Stimulated activated naive CD4-positive, alpha-beta T cell treated with Interleukin-2 at 50 U/mL for 16 hours (primary cell): ENCODE measurements at places on chromosomes 5 and 9.

GRCh38 chr5:73420666-73421065, 27.9 kb downstream of the FOXD1 start:
- DNase-seq, result no peak

GRCh38 chr9:81915801-81916505, 12.3 kb upstream of the SPATA31D4 start:
- no peak for DNase-seq

- no peak for DNase-seq
These were observed 28.4 kb downstream of the CSF1R start for GRCh38 chr5:150057996-150058395.

DNA sequence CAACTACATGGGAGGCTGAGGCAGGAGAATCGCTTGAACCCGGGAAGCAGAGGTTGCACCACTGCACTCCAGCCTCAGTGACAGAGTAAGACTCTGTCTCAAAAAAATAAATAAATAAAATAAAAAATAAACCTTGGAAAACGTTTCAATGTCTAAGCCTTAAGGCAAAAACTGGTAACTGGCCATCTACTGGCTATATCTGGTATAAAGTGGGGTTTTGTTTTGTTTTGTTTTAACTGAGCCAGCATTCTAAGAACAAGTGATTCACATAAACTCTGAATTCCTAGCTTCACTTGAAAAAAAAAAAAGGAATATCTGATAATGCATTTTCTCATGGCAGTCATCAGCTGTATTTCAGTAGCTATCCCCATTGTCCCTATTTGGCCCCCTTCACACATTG, 126.1 kb upstream of the EFNA5 start:
- DNase-seq, result no peak

DNA sequence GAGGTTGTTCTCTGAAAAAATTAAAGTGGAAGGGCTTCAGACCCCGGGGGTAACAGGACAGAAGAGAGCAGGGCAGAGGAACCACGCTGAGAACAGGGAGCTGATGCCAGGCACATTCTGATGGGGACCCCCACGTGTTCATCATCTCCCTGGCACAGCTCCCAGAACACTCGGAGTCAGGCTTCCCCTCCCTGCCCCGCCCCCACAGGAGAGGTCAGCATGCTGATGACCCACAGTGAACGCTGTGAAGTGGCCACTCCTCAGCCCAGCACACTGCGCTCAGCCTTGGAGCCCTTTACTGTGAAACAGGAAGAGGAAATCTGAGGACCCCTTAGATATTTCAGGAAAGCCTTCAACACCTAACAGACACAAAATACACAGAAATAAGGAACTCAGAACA, 16.4 kb downstream of the RETREG1 start:
- no peak for DNase-seq

- DNase-seq, result no peak
These were observed 275.3 kb upstream of the CDH6 start for GRCh38 chr5:30918171-30918570.

GRCh38 chr9:136361047-136361753, 2.3 kb downstream of the DNLZ start:
- no peak for DNase-seq

GRCh38 chr5:169696621-169697510, 59.8 kb downstream of the DOCK2 start:
- DNase-seq, result no peak

GRCh38 chr5:111299067-111299481, 74.9 kb downstream of the CAMK4 start:
- no peak for DNase-seq

- DNase-seq, result no peak
These were observed 65.2 kb downstream of the SREK1 start for GRCh38 chr5:66209350-66209749.

DNA sequence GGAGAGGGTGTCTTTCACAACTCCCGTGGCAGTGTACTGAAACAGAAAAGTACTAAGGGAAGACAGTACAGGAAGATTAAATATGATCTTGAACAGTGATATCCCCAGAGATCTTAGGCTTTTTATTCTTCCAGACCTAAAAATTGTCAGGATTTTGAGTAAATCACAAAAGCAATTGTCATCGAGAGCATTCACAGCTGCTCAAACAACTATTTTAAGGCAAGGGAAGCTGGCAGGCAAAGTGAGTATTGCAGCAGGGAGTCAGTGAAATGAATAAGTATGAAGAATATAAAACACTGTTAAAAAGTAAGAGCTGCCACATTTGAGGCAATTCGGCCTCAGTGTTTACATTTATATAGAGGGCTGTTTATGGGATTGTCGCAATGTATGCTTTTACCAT, 479.0 kb downstream of the CAAP1 start:
- no peak for DNase-seq

- no peak for DNase-seq
These were observed 513.2 kb downstream of the SPOCK1 start for GRCh38 chr5:136985785-136986475.

GRCh38 chr5:178895615-178896571, at the start of gene ZFP2:
Gene ZFP2, plus strand, starts transcription at chr5:178895913. Its CDS starts 35,401 bp downstream, at chr5:178931314.
- DNase-seq, result no peak

DNA sequence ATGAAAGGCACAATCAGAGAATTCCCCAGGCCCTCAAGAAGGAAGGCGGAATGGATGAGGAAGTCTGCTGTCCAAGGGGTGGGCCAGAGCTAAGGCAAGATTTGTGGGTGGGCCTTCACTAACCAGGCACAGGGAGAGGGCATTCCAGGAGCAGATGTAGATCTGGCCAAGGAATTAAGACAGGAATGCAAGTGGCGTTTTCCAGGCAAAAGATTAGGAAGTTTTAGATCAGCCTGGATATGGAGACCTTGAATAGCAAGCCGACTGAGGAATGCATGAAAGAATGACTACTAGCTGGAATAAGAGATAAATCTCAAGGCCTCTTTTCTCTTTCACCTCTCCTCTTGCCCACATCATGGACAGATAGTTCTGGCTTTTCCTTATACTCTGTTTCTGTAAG, 68.5 kb downstream of the GHR start:
- DNase-seq, result no peak

DNA sequence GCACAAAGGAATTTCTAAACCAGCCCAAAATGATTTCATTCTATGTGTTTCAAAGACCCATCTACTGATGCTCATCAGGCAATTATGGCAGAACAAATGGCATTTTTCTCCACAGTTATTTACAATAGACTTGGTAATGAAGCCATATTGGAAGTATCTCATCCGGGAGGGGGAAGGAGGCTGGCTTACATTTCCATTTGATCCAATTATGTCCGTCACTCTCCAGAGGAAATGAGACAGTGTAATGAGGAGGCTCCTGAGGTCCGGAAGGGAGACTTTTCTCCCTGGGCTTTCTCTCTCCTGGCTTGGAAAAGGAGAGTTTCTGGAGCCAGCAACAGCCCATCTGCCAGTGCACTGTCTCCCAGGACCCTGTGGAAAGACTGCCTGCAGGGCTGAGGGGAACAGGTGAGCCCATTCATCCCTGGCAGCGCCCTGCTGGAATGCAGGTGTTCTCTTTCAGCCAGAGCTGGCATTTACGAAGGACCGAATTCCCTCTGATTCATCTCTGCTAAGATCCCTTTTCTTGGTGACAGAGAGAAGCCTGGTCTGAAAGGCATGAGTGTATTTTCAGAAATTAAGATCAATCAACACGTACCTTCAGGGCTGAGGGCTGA, 54.9 kb upstream of the SAP30L start:
- DNase-seq, result no peak

GRCh38 chr9:94894094-94894699, 167.7 kb downstream of the AOPEP start:
- no peak for DNase-seq

GRCh38 chr5:154097031-154097430, 58.3 kb downstream of the MFAP3 start:
- no peak for DNase-seq

- no peak for DNase-seq
These were observed 12.0 kb downstream of the PRKACG start for GRCh38 chr9:69001921-69002320.

GRCh38 chr9:136387217-136387616, 12.8 kb downstream of the SNAPC4 start:
- no peak for DNase-seq

DNA sequence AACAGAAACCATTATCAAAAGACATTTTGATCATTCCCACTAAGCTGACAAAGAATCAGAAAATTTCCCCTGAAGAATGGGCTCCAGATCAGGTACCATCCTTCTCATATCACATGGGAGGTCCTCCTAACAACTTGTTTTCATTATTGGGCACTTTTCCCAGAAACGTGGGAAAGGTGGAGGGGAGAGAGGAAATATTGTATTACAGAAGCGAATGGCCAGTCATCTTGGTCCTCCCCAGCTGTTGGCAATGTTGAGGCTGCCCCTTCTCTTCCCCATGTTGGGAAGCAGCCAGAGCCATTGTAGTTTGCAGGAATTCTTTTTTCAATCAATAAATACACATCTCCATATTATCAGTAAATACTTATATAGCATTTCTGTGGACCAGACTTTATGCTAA, 126.2 kb upstream of the ZNF608 start:
- no peak for DNase-seq

DNA sequence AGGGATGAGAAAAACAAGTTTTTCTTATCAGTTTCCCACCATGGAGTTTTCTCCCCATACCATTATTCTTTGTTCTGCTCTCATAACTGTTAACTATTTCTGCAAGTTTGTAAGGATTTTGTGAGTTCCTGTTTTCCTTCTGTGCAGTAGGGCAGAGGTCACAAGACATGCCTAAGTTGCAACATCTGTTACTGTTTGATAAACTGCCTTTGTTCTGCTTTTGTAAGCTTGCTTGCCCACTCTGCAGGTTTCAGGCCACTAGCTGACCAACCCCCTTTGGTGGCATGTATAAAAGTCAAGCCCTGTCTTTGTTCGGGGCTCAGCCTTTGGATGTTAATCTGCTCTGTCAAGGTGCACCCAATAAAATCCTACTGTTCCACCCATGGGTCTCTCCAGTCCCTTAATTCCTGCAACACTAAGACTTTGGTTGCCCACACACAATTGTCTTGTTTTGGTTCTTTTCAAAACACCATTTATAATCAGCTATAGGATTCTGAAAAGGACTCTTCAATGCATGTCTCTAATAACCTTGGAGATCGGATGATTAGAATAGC, 545.4 kb downstream of the CDH9 start:
- DNase-seq, result no peak

- DNase-seq, result no peak
These were observed 9.5 kb upstream of the MRPS2 start for GRCh38 chr9:135490980-135491464.

DNA sequence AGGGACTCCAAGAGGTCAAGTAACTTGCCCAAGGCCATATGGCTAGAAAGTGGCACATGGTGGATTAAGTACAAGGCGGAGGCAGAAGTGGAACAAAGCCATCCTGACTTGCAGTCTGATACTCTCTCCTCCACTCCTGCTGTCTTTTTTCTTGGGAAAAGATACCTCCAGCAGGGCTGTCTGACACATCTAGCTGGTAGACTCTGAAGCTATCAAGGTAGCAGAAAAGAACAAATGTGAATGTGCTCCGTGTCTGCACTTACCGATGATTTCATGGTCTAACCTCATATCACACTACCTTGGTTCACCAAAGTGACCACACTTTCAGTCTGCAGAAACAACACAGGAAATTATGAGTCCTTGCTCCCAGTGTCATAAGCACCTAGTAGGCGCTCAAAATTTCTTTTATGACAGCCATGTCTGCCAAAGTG, 284.8 kb downstream of the CRB2 start:
- no peak for DNase-seq

- DNase-seq, result peak; percentile 34
These were observed 44.3 kb upstream of the BICD2 start for GRCh38 chr9:92808726-92809451.

- DNase-seq, result no peak
These were observed 341.3 kb downstream of the RASEF start for GRCh38 chr9:82721593-82721992.

DNA sequence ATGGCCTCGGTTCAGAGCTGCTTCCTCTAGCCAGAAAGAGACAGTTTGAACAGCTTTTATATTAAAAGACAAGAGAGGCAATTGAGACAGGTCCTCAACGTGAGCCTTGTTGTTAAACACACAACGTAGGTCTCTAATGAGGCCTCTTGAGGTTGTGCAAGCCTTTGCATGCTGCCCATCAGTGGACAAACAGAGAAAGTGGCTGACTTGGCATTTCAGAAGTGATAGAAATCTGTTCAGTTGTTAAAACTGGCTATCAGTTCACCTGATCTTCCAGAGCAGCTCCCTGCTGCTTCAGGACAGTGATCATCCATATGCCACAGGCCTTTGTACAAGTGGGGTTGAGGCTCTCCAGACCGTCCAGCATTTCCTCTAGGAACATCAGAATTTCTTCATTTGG, 58.8 kb downstream of the MROH2B start:
- no peak for DNase-seq

GRCh38 chr5:132498152-132498551, 7.6 kb upstream of the IRF1 start:
- no peak for DNase-seq

GRCh38 chr5:171397190-171397589, 9.5 kb downstream of the NPM1 start:
- DNase-seq, result no peak

DNA sequence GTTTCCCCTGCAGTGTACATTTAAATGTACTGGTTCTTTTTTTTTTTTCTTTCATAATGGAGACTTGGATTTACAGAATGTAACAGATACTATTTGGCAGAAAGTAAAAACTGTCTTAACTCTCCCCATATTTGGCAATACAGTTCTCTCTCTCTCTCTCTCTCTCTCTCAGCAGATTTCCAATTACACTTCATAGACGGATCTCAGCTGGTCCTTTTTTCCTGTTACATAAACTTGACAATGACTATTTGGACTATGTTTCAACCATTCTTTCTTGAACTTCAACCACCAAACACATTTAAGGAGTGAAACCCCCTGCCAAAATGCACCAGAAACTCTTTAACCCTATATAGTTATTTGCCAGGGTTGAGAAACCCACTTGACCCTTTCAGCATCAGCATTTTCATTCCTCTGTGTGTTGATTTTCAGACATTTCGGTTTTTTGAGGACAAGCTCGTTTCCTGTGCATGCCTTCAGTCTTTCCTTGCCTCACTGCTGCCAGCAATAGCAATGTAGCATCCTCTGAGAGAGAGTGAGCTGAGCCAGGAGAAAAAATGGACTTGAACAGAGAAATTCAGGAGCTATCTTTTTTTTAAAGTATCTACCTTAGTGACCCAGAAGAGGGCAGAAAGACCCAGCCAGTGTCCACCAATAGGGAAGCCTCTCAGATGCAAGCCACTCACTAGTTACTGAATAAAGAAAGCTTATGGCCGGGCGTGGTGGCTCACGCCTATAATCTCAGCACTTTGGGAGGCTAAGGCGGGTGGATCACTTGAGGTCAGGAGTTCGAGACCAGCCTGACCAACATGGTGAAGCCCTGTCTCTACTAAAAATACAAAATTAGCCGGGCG, 26.0 kb upstream of the GNA14 start:
- DNase-seq, result no peak

- no peak for DNase-seq
These were observed 25.2 kb upstream of the FOCAD start for GRCh38 chr9:20658677-20659473.

DNA sequence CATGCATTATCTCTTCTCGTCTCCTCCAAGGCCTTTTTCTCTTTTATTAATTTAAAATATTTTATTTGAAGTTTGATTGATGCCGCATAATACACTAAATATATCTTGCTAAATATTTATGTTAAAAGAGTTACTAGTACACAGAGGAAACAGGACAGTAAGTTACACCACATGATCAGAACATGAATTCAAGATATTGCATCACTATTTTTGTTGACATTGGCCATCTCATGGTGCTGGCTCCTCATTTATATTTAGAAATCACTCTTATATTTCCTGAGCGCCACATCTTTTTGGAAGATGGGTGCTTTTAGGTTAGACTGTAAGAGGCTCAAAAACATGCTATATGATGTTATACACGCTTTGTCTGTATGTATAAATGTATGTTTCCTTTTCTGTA, 23.0 kb downstream of the SPEF2 start:
- no peak for DNase-seq

- peak; percentile 26 for DNase-seq
These were observed 166.4 kb upstream of the OTULINL start for GRCh38 chr5:14415024-14415697.
